ENCODE measurements at places on chromosomes 2 and 18.

DNA sequence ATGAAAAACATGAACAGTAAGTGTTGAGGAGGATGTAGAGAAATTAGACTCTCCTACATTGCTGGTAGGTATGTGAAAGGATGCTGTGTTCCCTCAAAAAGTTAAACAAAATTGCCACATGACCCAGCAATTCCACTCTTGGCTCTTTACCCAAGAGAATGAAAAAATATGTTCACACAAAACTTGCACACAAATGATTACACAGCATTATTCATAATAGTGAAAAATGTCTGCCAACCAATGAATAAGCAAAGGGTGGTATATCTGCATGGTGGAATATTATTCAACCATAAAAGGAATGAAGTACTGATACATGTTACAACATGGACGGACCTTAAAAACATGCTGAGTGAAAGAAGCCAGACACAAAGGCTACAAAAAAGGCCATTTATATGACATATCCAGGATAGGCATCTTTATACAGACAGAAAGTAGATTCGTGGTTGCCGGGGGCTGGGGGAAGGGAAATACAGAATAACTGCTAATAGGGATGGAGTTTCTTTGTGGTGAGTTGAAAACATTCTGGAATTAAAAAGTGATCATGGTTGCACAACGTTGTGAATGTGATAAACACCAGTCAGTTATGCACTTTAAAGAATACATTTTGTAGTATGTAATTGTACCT lies 85.4 kb upstream of the MYO3B start:
- no peak for DNase-seq

DNA sequence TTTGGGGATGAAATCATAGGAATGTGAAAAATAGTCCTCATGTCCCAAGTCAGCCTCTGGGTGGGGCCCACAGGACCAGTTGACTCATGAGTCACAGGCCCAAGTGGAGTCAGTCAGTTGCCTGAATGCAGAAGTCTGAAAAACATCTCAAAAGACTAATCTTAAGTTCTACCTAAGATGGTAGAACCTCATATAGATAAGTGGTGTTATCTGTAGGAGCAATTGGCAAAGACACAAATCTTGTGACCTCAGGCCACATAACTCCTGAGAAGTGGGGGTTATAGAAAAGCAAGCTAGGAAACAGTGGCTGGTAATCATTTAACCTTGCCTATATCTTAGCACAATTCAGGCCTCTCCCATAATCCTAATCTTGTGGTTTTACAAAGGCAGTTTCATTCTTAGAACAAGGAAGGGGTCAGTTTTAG lies 257.1 kb upstream of the SPOPL start:
- DNase-seq: no peak

GRCh38 chr2:68425503-68425902 lies 41.6 kb downstream of the FBXO48 start:
- DNase-seq: no peak

GRCh38 chr2:84288293-84288692 lies 170.8 kb downstream of the SUCLG1 start:
- DNase-seq: no peak

- no peak for DNase-seq
Observed at GRCh38 chr18:5414546-5414945, 119.0 kb upstream of the ZBTB14 start.

GRCh38 chr2:23452853-23453420 lies 68.0 kb downstream of the KLHL29 start:
- DNase-seq: peak; percentile 17

DNA sequence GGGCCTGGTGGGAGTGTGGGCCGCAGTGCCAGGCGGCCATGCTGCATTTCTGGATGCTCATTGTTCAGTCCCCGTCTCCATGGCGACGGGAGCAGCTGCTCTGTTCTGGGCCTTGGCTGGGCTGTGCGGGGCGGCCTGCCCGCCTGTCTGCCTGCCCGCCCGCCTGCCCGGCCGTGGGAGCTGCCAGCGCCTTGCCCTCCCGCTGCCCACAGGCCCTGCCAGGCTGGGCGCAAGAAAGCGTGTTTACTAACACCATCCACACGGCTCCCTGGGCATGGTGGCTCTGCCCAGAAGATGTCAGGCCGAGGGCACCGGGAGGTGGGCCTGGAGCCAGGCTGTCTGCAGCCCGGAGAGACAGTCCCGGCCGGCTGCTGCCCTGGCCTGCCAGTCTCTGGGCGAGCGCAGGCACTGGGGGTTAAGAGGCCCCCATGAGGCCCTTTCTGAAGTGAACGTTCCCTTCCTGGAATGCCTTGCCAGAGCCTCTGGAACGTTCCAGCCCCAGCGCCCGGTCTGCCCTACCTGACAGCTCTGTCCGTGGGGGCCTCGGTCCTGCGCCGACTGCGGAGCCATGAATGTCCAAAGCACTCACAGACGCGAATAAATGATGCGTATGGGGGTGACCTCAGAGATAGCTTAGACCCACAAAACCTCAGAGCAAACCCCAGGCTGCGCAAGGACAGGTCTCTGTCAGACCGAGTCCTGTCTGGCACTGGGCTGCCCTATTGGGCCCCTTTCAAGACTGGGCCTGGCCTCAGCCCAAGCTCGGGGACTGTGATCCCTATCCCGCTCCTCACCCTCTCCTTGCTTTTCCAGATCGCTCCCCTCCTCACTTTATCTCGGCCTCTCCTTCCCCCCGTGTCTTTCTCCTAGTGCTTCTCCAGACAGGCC lies 44.3 kb downstream of the MYCN start:
- no peak for DNase-seq

DNA sequence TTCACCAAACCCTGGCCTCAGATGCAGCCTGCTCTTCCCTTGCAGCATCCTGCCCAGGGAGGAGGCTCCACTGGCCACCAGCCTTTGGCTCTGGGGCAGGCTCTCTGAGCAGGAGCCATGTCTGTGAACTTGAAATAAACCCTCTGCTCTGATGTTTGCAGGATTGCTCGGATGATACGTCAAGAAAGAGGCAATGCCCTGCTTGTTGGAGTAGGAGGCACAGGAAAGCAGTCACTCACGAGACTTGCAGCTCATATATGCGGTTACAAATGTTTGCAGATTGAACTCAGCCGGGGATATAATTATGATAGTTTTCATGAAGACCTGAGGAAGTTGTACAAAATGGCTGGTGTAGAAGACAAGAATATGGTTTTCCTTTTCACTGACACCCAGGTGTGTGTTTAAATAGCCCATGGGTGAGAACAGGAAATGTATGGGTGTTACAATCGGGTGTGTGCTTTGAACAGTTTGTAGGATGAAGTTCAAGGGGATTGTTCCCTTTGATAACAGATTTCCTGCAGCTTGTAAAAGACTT lies 177.9 kb downstream of the DNAH6 start:
- DNase-seq: peak; percentile 3

DNA sequence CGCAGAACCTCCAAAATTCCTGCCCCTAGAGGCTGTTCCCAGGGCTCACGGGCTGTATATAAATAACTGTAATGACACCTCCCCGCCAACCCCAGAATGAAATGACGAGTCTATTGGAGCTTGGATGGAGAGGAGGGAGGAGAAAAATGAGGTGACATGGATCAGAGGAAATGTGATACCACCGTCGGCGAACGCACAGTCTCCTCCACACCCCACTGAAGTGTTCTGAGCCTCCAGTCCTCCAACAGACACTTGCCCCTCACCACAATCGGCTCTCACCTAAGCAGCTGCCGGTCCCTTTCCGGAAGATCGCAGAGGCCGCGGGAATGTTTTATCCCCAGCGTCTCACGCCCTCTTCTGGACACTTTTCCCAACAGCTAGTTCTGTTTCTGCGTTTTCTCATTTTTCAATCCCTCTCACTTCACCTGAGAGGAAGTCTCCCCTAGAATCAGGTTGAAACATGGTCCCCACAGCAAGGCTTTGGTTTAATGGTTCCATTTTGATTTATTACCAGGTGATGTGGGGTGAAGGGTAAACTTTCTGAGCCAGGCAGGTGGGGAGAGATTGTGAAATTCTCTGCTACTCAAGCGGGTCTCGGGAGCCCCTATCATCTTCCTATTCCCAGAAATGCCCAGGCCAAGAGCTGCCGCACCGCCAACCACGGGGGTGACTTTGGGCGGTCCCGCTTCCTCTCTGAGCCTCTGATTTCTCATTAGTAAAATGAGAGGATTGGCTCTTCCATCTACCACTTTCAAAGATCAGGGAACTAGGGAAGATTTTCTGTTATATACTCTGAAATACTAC lies 9.1 kb upstream of the MYO5B start:
- DNase-seq: peak; percentile 6

- DNase-seq: no peak
Observed at GRCh38 chr2:238852206-238852869, 4.5 kb downstream of the TWIST2 start.

DNA sequence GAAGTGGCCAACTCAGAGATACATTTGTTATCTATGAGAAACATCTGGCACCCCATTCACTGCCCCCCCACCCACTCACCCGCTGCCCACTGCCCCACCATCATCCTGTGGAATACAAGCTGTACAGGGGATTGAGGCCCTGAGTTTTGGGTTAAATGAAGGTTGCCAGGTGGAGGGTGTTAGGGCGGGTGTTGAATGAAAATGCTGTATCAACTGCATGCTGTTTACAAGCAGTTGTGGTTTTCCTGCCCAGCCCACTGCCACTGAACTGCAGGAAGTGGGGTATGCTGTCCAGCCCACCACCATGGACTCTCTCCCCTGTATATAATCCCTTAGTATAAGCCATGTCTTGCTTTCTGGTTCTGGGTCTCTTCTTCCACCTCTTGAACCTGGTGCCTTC lies 481.9 kb downstream of the METTL4 start:
- no peak for DNase-seq

DNA sequence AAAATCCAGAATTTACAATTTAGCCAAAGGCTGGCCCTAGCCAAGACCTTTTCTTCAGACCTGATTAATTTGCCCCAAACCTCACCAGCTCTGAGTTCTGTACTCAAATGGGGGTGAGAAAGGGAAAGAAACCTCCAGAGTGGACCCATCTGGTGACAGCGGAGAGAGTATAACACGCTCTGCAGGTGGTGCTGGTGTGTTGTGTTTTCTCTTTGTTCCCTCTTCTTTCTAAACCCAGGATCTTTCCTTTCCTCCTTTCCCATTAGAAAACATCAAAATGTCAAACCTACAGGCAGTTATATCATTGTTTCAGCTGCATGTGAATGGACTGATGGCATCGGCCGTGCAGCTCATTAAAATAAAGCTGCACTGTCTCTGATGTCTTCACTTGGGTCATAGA lies 253.2 kb upstream of the SP5 start:
- DNase-seq: no peak

- DNase-seq: no peak
Observed at GRCh38 chr2:173393186-173393585, 38.5 kb downstream of the CDCA7 start.

DNA sequence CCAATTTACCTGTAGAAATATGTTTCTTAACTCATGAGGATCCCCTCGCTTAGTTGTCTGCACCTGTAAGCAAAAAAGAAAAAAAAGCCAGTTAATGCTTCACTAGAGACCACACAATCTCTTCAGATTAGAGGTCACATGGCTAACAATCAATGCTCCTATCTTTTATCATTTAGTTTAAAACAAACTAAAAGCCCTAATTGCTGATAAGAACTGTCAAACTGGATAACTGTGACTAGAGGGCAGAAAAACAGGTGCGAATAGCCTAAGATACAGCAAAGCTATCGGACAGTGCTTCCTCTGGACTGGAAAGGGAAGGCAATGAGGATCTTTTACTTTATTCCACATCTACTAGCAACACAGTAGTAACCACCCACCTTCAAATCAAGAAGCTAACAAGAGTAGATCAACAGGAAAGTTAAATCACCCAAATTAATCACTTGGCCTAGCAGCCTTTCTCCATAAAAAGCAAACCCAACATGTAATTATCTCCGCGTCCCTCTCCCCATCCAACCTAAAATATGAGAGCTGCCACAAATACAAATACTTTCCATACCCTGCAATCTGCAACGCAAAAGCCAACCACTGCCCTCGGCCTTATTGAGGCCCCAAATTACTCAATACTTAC lies 734 bp downstream of the SLC25A12 start:
- DNase-seq: no peak

- no peak for DNase-seq
Observed at GRCh38 chr18:63207143-63207790, 112.3 kb downstream of the BCL2 start.

- DNase-seq: no peak
Observed at GRCh38 chr18:51251625-51252024, 54.1 kb upstream of the MEX3C start.

- DNase-seq: no peak
Observed at GRCh38 chr2:188746727-188747126, 227.4 kb upstream of the COL3A1 start.

GRCh38 chr2:99776906-99777646 lies 287.3 kb upstream of the REV1 start:
- no peak for DNase-seq

- peak; percentile 35 for DNase-seq
Observed at GRCh38 chr2:157899125-157899839, 23.2 kb upstream of the ACVR1 start.

DNA sequence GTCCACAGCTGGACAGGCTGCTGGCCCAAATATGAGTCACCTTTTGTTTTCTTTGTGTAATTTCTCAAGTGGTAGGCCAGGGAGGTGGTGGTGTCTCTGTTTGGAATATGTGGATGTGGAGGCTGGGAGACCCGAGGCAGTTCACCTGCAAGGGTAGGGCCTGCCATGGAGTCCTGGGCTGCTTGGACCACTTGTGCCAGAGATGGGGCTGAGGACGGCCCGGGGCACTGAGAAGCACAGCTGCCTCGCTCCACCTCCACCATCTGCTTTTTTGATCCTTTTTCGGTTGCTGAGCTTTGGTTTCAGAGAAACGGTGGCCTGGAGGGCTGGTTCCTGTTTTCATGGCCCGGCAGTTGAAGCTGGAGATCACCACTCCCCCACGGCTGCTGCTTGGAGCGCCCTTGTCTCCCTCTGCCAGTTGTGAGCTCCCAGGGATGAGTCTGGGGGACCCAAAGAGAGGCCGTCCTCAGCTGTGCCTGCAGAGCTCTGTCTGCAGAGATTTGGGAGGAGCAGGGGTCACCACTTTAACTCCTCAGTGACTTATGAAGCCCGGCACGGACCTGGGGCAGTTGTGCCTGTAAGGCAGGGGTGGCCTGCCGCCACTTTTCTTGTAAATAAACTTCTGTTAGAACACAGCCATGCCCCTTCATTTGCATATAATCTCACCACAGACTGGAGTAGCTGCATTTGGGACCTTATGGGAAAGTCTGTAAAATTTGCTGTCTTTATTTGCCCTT lies 67.6 kb upstream of the MCFD2 start:
- no peak for DNase-seq

DNA sequence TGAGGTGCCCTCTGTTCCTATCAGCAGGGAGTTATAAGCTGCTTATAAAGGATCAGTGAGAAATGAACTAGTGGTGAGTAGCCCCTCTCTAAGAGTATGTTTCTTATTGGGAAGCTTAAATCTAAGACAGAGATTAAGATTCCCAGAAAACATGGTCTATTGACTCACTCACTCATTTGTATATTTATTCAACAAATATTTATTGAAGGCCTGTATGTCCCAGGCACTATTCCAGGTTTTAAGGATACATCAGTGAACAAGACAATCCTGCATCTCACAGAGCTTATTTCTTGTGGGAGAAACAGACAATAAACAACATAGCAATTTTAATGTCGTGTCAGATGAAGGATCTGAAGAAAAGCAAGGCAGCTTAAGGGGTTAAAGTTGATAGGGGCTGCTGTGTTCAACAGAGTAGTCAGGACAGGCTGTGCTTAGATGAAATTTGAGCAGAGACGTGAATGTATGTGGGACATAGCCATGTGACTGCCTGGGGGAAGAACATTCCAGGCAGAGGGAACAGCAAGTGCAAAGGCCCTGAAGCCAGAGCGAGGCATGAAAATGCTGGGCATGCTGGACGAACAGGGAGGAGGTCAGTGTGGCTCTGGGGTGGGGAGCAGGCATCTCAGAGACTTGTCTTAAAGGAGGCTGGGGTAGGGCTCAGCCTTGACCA lies 14.8 kb upstream of the PSD4 start:
- DNase-seq: no peak

- no peak for DNase-seq
Observed at GRCh38 chr2:24708537-24709152, 84.5 kb downstream of the PTRHD1 start.
